Activated CD4-positive, alpha-beta T cell treated with anti-CD3 and anti-CD28 coated beads, Interleukin-2, amount 10 ng/mL, durations not matched to agents 7 days and 5 days (primary cell): ENCODE measurements at places on chromosomes 7 and 10.

DNA sequence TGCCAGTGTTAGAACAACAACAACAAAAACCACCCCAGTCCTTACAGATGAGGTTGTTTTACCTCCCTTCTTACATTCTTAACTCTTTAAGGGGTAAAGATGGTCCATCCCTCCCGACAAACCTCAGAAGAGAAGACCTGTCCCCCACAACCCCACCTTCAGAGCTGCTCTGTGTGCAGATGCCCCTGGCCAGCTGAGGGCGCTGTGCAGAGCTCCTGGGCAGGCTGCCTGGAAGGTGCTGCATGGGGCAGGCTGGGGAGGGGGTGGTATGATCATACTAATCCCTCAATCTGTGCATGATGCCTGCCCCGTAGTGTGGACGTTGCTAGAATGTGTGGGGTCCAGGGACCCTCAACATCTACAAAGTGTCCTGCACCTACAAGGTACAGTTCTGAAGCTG lies 387.1 kb downstream of the INHBA start:
- no peak for DNase-seq

- DNase-seq: no peak
Measured at GRCh38 chr10:104099941-104100340, 14.3 kb upstream of the COL17A1 start.

DNA sequence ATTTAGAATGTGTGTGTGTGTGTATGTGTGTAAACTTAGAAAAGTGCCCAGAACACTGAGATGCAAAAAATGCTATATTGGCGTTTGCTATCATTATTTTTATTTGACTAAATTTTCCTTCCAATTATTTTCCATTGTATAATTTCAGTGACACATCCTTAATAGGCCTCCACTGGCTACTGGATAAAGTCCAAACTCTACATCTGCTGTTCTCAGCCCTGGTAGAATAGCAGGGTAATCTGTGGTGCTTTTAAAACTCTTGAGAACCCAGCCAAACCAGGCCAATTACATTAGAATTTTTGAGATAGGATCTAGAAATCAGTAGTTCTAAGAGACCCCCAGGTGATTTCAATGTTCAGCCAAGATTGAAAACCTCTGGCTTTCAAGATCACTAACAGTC lies 66.4 kb downstream of the ZNF503 start:
- no peak for DNase-seq

- peak; percentile 23 for DNase-seq
Measured at GRCh38 chr10:100737355-100738054, 7.9 kb upstream of the PAX2 start.

DNA sequence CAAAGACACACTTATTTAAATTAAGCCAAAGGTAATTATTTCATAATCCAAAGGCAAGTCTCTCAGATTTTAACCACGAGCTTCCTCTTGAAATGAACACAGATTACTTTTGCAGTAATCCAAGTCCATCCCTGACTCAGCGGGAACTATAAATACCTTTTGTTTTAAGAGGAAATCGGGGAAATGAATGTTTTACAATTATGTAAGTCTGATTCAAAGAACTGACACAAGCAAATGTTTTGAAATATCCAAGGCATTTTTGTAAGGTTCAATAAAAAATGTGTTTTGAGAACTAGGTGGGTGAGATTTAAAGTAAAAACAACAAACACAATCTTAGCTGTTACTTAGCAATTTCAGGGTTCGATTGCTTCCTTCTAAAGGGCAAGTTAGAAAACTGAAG lies 179.8 kb upstream of the ASAH2 start:
- no peak for DNase-seq

DNA sequence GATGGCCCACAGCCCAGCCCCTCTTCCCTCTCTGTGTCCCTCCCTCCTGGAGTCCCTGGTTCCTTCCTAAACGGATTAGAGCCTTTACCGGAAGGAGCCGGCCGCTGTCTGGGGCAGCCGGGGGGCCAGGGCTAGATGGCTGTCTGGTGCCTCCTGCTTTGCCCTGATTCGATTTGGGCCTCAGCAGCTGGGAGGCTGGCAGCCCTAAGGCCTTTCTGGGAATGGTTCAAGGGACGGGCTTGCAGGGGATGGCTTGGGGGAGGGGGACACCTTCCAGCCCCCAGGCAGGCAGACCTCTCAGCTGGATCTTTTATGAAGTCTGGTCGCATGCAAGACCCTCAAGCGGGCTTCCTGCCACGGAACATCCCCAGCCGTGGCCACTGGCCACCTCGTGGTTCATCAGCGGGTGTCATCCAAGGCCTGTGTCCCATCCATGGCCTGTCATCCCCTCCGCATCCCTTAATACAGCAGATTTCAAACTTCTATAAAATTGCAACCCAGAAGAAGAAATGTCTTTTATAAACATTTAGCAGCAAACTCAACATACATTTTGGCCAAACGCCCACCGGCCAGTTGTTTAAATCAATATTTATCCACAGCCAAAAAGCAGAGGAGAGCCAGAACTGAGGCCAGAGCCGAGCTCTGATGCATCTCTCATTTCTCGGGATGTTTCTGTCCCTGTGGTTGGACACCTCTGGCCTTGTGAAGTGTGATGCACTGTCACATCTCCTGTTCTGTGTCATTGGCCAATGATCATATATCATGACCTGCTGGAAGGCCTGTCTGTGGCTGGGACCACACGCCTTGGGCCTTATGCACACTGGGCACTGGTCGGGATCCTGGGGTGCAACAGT lies 52.0 kb downstream of the GTF2IRD1 start:
- DNase-seq: no peak

DNA sequence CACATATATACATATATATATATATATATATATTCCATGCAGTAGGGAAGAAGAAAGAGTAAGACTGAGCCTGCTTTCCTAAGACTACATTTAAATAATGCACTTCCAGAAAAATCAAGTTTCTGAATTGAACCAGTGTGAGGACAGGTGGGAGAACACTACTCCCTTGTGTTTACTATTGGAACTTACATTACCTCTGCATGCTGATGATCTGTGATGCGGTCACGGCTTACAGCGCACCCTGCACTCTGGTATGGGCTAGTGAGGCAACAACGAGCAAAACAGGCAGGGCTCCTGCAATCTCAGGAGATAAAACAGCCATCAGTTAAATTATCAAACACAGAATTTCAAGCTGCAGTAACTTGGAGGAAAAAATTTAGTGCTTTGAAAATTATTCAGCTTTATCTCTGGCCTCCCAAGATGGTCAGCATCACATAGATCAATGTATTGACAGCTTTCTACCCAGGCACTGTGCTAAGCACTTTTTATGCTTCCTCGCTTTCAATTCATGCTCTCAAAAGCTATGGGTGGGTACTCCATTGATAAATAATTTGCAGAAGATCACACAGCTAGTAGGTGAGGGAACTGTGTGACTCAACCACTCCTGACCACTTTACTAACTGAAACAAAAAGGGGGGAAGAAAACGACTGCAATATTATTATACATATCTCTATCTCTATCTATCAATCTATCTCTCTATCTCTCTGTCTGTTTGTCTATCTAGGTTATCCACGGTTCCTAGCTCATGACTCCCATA lies 20.5 kb upstream of the SLC16A12 start:
- DNase-seq: no peak
